ENCODE measurements at places on chromosomes 5 and 9. TPM values are rescaled to one million over a fixed set of nuclear protein-coding genes. Genes with fewer than 3 reads are reported as not detected.

The CD274 gene
- 5.9 TPM for total RNA-seq

GRCh38 chr5:8493176-8493575 lies 624.2 kb downstream of the MTRR start:
- H3K4me3 ChIP-seq: no peak overlapping the region
- no peaks in the 10 kb centered on the region for H3K36me3 ChIP-seq

DNA sequence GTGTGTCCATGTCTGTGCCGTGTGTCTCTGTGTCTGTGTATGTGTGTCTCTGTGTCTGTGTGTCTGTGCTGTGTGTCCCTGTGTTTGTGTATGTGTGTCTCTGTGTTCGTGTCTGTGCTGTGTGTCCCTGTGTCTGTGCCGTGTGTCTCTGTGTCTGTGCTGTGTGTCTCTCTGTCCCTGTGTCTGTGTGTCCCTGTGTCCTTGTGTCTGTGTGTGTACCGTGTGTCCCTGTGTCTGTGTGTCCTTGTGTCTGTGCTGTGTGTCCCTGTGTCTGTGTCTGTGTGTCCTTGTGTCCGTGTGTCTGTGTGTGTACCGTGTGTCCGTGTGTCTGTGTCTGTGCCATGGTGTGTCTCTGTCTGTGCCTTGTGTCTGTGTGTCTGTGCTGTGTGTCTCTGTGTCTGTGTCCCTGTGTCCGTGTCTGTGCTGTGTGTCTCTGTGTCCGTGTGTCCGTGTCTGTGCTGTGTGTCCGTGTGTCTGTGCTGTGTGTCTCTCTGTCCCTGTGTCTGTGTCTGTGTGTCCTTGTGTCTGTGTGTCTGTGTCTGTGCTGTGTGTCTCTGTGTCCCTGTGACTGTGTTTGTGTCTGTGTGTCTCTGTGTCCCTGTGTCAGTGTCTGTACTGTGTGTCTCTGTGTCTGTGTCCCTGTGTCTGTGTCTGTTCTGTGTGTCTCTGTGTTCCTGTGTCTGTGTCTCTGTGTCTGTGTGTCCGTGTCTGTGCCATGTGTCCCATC lies 23.2 kb downstream of the CACNA1B start:
- no peaks in the 10 kb centered on the region for H3K36me3 ChIP-seq
- no peaks in the 10 kb centered on the region for H3K4me1 ChIP-seq
- no peaks in the 10 kb centered on the region for H3K27me3 ChIP-seq
- H3K27ac ChIP-seq: no peak overlapping the region
- no peak overlapping the region for H3K4me3 ChIP-seq

DNA sequence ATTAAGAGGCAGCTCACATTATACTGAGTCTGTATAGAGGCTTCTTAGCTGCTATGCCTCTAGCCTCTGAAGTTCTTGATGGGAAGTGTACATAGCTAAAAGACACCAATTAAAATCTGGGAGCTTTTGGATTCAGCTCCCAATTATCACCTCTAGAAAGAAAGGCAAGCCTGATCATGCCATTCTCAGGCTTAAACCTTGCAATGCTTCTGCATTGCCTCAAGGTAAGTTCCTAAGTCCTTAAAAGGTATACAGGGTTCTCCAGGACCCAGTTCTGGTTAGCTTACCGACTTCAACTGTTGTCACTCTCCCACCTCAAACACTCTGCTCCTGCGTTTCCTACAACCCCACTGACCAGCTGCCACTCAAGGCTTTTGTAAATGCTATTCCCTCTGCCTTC lies 17.5 kb upstream of the CCL28 start:
- no peaks in the 10 kb centered on the region for H3K36me3 ChIP-seq
- H3K27ac ChIP-seq: no peak overlapping the region
- H3K4me3 ChIP-seq: no peak overlapping the region
- H3K27me3 ChIP-seq: no peaks in the 10 kb centered on the region
- DNase-seq: no peak

- H3K36me3 ChIP-seq: no peaks in the 10 kb centered on the region
These were observed 152.6 kb downstream of the RGS3 start for GRCh38 chr9:113616116-113616515.

GRCh38 chr5:91245871-91246270 lies 137.2 kb downstream of the ARRDC3 start:
- H3K4me1 ChIP-seq: no peaks in the 10 kb centered on the region
- no peak overlapping the region for H3K4me3 ChIP-seq
- no peak overlapping the region for H3K27ac ChIP-seq
- DNase-seq: no peak

Measured in fibroblast of lung (primary cell).